Sciatic nerve (tissue), 2 donors: ENCODE measurements at places on chromosomes 3 and 15. TPM values are rescaled to one million over a fixed set of nuclear protein-coding genes. Genes with fewer than 3 reads are reported as not detected.

The ATP6V1A gene
- total RNA-seq: 48.6 TPM

DNA sequence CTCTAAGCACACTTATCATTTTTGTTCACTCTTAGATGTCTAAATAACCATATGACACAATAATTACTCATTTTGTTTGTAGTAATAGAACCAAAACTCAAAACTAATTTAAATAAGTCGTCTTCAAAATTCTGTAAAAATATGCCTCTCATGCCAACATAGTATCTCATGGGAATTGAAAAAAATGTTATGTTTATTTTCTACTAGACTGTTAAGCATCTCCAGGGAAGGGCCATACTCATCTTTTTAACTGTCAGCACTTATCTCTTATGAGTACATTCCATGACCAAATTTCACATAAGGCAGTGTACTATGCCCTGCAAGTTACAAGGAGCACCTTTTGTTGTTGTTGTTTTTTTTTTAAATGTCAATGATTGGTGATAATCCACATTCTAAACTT lies 18.3 kb upstream of the USF3 start:
- DNase-seq: no peak

GRCh38 chr3:57086201-57086600 lies 25.7 kb downstream of the SPATA12 start:
- no peak for DNase-seq

DNA sequence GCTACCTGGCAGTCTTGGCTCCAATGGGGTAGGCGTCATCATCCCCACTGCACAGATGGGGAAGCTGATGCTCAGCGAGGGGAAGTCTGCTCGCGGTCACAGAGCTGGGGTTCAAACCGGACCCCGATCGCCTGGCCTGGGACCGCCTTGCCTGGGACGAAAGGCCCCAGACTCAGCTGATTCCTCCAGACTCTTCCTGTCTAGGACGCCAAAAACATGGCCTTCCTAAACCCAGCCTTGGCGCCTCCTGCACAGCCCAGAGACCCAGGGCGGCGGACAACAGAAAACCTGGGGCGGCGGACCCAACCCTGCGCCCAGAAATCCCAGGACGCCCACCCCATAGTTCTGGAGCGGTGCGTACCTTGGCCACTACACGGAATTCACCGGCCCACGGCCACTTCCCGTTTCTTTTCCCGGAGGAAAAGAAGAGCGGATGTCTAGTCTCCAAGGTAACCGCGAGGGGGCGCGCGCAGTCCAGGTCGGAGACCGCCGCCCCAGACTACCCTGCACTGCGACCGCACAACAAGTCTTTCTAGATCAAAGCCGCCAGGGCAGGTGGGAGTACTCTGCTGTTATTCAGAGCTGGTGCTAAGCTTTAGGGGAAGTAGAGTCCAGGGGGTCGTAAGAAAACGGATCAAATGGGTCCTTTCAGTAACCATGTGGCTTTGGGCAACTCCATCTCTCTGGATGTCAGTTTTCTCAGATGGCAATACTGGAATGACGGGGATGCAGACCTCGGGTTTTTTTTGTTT lies 4.9 kb upstream of the IL17RD start:
- peak; percentile 81 for DNase-seq

- DNase-seq: peak; percentile 99
Observed at GRCh38 chr3:23945913-23946687, 1.0 kb downstream of the NR1D2 start.
